DMS 273 treated with DMSO at 0.1 percent for 48 hours (cell line): ENCODE measurements at places on chromosomes 6 and 20.

DNA sequence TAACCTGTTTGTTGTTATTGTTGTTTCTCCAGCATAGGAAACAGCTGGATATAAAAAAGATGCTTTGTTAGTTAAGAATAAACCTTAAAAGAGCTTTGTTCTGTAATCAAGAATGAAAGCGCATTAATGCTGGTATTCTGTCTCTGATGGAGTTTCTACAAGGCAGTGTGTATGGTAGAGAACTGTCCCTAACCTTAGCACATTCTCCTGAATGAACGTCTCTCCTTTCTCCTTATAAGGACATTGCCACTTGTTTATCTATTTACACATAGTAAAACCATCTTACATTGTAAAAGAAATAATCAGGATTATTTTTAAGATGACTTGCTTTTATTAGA lies 33.8 kb upstream of the LCA5 start:
- DNase-seq, result no peak

GRCh38 chr6:156111913-156112312 lies 656.3 kb upstream of the NOX3 start:
- peak; percentile 25 for DNase-seq

- no peak for DNase-seq
These were observed 43.0 kb upstream of the CCR6 start for GRCh38 chr6:167079853-167080297.

DNA sequence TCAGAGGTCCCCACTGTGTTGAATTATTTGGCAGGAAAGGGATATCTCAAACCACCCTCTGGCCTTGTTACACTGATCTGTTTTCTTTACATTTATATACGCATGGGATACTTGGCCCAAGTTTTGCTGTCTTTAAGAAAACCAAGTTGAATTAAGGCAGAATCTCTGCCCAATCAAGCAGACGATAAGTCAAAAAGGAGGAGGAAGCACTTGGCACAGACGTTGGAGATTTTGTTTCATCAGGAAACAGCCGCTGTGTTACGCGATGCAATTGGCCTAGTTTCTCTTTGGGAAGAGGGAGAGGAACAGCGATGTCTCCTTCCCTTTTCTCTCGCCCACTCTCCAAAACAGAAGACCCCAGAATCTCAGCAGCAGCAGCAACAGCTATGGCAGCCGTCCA lies 20.2 kb upstream of the NAA20 start:
- no peak for DNase-seq

DNA sequence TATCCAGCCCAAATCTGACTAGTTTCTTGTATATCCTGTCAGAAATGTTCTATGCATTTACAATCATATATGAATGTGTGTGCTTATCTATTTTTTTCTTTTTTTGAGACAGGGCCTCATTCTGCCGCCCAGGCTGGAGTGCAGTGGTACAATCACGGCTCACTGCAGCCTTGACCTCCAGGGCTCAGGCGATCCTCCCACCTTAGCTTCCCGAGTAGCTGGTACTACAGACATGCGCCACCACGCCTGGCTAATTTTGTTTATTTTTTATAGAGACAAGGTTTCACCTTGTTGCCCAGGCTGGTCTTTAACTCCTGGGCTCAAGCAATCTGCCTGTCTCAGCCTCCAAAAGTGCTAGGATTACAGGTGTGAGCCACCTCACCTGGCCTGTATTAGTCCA lies 3.0 kb upstream of the RAB44 start:
- no peak for DNase-seq

DNA sequence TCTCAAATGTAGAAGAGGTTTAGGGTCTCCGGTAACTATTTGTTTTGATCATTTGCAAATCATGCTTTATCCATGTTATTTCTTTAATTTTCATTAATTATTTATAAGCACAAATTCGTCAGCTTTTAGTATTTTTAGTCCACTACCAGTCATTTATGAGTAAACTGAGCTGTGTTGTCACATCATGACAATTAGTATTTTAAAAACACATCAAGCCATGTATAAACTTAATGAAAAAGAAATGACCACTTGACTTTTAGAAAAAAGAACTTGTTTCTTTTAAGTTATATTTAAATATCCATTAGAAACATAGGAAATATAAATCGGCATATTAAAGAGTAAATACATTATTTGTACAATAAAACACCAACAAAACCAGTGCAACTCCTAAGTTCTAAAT lies 2.8 kb downstream of the NKX2-4 start:
- no peak for DNase-seq

DNA sequence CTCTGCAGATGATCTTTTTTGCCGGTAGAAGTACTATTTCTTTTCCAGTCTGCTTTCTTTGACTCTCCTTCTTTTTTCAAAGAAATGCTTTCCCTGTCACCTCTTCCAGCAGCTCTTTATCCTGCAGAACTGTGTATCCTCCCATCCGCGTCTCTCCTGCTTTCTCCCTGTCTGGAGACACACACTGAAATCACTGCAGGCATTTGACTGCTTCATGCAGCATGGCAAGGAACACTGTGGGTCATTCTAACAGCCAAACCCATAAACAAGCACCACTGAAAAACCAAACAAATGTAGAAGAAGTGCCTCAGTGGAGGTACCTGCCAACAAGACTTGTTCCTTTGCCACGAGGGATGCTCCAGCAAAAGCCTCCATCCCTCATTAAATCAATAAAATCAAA lies 403.7 kb upstream of the CITED2 start:
- no peak for DNase-seq

- no peak for DNase-seq
These were observed 147.9 kb downstream of the CDC5L start for GRCh38 chr6:44535446-44535845.

DNA sequence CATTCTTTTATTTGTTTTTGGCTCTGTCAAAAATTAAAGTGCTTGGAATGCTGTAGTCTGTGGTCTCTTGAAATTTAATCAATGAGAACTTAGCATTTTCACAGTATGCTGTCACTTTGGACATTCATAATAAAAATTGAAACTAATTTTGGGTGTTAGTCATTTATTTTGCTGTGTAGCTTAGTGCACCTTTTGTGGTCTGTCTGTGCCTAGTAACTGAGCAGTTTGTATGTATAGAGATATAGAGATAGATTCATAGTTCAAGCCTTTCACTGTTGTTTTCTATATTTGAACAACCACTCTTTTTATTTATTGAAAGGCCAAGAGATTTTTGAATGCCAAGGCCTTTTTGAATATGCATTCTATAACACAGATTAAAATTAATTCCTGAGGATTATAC lies 86.4 kb upstream of the TIAM2 start:
- no peak for DNase-seq

- DNase-seq, result no peak
These were observed 30.6 kb upstream of the QKI start for GRCh38 chr6:163383912-163384311.

- DNase-seq, result no peak
These were observed 2.5 kb upstream of the SPATS1 start for GRCh38 chr6:44339763-44340625.

DNA sequence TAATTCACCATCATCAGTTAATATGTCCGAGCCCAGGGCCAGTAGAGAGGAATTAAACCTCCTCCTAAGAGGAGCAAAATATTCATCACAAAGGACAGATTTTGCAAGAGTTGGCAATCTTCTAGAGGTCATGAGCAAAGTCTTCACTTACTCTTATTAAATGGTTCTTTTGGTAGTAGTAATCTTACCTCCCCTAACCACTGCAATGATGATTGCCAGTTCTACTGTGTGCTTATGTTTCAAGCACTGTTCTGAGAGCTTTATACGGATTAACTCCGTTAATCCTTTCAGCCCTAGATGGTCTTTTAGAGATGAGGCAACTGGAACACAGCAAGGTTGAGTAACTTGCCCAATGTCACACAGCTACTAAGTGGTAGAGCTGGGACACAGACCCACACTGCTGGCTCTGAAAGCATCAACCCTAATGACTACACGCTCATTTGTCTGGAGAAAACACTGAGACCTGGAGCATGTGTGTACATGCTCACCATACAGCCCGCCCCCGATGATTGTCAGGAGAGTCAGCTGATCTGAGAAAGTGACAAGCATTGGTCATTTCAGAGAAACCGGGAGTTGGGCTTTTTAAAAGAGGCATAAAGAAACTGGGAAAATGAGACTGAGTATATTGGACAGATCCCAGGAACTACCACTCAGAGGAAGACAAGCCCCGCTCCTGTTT lies 276.0 kb downstream of the NRN1 start:
- DNase-seq, result no peak
